ENCODE measurements at places on chromosomes 1 and 21.

GRCh38 chr1:210797422-210797821 lies 336.5 kb downstream of the KCNH1 start:
- DNase-seq, result no peak

DNA sequence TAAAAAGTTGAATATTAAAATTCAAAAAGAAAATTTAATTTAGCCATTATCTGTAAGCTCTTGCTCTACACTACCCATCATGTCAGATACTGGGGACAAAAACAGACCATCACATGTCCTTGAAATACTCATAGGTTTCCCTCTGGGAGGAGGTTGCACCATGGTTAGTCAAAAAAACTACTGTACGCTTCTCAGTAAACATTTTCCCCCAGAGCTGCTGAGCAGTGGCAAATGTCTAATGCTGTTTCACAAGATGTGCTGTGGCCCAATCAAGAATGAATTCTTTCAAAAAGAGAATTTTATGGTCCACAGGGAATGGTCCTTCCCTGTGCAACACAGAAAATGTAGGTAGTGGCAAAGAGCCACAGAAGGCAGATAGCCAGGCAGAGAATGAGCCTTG lies 6.1 kb downstream of the SLC25A24 start:
- DNase-seq, result no peak

GRCh38 chr1:162258394-162258793 lies 118.3 kb downstream of the SPATA46 start:
- DNase-seq, result no peak

DNA sequence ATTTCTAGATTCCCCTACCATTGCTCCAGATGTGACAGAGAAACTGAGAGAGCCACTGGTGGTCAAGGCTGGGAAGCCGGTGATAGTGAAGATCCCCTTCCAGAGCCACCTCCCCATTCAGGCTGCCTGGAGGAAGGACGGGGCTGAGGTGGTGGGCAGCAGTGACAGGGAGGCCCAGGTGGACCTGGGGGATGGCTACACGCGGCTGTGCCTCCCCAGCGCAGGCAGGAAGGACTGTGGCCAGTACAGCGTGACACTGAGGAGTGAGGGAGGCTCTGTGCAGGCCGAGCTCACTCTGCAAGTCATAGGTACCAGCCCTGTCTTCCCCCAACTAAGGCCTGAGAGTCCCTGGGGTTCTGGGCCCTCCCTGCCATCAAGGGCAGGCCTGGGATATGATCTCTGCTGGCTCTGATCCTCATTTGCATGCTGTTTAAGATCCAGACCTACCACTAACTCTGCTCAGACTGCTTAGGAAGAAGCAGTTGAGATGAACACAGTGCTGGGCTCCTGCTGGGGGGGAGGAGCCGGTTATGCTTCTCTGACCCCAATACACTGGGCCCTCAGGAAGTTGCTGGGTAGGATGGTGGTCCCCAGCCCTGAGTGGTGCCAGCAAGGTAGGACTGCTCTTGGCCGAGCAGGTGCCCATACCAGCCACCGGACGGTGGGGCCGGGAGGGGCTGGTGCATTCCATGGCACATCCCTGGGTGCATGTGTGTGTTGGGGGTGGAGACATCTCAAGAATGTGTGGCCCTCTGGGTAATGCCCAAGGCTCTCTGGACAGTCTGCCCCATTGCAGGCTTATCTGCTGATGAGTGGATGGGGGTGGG lies 25.1 kb downstream of the IGFN1 start:
- no peak for DNase-seq

GRCh38 chr1:37028981-37029617 lies 5.2 kb downstream of the GRIK3 start:
- no peak for DNase-seq

GRCh38 chr1:7576946-7577657 lies 194.0 kb upstream of the VAMP3 start:
- no peak for DNase-seq

DNA sequence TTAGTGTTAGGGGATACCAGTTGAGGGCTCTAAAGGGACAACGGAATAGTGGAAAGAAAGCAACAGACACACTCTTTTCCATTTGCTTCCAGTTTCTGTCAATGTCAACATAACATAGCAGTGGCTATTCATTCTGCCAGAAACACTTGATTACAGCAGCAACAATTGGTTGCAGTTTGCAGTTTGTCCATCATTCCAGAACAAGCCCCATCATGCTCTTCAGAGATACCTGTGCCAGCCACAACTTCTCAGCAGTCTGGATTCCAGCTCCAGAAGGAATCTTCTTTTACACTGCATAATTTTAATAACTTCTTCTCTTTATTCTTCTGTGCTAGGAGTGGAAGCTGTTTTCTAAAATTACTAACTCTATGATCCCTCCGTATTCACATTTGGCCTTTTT lies 1521.4 kb downstream of the PLA2G4A start:
- DNase-seq, result no peak

DNA sequence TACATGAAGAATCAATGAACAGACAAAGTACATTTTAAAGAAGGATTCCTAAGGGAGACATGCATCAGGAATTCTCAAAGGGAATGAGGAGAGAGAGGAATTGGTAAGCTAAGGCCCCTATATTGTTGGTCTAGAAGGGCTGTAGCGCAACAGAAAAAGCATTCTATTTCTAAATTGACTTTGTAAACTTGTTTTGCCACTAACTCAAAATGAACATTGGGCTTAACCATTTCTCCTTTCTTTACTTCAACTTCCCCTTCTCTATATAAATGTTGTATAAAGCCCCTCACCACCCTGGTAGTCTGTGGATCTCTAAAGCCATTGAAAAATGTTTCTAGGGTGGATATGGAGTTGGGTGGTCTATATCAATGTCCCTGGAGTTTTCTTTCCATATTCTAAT lies 20.4 kb upstream of the OR6N2 start:
- DNase-seq, result no peak

DNA sequence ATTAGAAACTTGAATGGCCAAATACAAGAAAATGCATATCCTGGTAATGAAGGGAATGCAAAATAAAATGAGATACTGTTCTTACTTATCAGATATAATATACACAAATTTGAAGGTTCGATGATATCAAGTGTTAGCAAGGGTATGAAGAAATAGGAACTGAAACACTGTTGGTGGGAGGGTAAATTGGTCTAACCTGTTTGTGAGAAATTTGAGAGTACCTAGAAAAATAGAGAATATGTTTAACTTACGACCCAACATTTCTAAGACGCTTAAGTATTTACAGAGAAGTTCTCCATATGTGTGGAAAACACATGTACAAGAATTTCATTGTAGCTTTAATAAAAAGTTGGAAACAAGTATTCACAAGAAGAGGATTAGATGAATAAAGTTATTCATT lies 25.9 kb downstream of the ATG4C start:
- no peak for DNase-seq

- no peak for DNase-seq
These were observed 37.1 kb upstream of the SOD1 start for GRCh38 chr21:31622397-31622796.

DNA sequence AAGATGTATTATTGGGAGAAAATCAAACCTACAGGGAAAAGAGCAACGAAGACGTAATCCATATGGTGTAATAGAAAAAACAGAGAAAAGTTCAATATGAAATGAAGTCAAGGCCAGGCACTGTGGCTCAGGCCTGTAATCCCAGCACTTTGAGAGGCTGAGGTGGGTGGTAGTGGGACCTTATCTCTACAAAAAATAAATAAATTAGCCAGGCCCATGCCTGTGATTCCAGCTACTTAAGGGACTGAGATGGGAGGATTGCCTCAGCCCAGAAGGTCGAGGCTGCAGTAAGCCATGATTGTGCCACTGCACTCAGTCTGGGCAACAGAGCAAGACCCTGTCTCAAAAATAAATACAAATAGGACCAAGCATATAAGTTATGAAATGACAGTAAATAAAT lies 11.4 kb downstream of the DESI2 start:
- DNase-seq, result no peak

DNA sequence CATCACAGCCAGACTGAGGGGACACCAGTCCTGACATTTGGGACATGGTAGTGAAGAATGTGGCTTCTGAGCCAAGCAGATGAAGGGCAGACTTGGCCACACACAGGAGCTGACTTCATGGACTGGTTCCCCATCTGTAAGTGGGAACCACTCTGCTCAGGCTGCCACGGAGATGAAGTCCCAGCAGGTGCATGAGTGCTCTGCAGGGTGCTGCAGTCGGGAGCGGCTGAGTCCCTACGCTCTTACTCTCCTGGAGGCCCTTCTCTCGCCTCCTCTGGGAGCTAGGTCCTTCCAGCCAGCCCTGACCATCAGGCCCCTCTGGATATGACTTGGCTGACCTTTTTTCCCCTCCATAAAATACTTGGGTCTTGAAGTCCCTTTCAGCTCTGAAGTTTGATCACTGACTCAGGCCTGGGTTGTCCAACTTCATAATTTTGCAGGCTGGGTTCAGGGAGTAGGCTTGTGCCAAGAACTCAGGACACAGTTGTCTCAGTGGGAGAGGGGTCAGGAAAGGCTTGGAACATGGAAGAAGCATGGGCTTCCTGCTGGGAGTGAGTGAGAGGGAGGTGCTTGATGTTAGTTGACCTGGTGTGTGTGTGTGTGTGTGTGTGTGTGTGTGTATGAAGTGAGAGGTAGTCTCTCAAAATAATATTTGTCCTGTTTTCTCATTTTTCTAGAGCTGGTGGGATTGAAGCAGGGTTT lies 21.0 kb upstream of the EPS8L3 start:
- no peak for DNase-seq

DNA sequence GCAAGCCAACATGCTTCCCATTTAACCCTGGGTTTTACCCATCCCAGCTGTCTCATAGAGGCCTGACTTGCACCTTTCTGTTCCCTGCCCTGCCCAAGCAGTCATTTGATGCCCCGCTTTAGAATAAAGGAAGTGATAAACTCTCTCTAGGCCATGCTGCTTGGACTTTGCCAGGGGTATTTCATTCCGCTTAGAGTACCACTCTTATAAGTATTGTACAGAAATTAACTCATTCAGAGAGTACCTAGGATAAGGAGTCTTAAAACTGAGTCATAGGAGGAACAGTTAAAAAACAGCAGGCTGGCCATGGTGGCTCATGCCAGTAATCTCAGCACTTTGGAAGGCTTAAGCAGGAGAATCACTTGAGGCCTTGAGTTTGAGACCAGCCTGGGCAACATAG lies 21.0 kb upstream of the LYST start:
- no peak for DNase-seq

DNA sequence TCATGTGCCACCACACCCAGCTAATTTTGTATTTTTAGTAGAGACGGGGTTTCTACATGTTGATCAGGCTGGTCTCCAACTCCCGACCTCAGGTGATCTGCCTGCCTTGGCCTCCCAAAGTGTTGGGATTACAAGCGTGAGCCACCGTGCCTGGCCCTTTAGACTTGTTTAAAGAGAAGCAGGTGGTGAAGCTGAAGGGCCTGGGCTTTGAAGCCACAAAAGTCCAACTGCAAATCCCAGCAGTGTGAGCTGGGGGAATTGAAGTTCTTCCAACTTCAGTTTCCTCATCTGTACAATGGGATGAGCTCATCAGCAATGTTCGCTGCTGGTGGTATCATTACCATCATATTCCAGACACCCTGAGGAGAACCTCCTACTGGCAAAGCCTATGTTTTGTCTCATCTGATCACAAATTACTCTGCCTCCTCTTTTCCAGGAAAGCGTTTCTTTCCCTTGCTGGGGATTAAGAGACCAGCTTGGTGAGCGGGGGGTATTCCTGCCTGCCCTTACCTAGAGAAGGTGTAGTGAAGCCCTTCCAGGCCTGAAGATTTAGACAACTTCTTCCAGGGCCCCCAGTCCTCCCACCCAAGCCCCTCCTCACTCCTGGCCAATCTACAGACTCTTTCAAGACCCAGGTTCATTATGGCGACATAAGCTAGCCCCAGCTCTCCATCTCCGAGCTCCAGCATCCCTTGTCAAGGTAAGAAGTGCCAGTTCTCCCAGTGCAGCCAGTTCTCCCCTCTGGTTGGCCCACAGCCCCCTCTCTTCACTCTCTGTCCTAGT lies 2.4 kb upstream of the SHISA4 start:
- no peak for DNase-seq

DNA sequence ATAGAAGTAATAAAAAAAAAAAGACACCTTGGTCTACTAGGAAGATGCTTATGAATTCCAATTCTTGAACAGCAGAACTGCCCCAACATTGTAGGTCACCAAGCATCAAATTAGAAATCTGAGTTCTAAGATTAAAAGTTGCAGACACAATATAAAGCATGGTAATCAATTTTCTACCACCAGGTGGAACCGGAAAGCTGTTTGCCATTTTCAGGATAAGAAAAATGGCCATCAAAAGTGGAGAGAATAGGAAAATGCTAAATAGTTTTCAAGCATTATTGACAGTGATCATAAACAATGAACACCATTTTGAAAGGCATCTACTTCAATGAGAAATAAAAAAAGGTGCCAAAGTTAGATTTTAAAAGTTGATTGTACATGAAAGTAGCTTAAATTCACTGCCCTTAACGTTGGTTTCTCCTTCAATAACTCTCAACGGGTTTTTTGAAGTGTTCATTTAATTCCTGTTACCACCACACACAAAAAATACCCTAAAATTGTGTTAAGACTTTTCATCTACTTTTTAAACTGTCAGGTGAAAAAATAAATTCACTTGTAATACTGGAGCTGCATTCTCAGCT lies 252.9 kb downstream of the KCNT2 start:
- DNase-seq, result no peak

- DNase-seq, result no peak
These were observed 14.9 kb downstream of the TRMT13 start for GRCh38 chr1:100147875-100148274.

GRCh38 chr1:236321101-236321500 lies 39.3 kb upstream of the ERO1B start:
- no peak for DNase-seq

- no peak for DNase-seq
These were observed 6.8 kb downstream of the GPR137B start for GRCh38 chr1:236149003-236149595.

- no peak for DNase-seq
These were observed 214.4 kb downstream of the BARHL2 start for GRCh38 chr1:90502696-90503095.

GRCh38 chr1:203797948-203798655 lies 2.7 kb downstream of the ZBED6 start:
- no peak for DNase-seq

DNA sequence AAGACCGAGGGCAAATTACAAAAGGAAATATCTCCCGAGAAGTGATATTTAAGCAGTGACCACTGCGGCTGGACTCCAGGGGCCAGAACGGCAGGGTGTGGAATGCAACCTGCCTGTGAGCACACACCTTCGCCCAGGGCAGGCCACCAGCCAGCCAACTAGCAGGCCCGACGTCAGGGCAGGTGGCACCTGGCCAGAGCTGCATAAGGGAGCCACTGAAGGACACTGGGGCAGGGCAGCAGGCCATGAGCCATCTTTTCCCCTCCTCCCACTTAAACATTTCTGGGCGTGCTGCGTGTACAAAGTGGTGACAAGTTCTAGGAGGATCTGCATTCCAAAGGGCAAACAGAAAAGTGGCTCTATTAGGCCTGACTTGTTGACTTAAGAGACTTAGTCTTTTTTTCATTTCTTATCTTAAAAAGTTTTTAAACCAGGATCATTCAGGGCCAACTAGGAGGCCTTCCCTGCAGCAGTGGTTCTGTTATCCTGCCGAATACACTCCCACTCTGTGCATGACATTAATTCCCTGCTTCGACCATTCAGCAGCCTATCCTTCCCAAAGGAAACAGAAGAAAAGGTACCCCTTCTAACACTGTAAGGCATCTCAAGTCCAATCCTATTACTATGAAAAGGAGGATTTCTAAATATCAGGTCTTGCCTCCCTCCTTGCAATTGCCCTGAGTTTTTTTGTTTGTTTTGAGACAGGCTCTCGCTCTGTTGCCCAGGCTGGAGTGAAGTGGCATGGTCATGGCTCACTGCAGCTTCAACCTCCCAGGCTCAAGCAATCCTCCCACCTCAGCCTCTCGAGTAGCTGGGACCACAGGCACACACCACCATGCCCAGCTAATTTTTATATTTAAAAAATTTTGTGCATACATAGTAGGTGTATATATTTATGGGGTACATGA lies 96.3 kb downstream of the BCAR3 start:
- no peak for DNase-seq
